ENCODE measurements at places on chromosomes 1 and 21.

DNA sequence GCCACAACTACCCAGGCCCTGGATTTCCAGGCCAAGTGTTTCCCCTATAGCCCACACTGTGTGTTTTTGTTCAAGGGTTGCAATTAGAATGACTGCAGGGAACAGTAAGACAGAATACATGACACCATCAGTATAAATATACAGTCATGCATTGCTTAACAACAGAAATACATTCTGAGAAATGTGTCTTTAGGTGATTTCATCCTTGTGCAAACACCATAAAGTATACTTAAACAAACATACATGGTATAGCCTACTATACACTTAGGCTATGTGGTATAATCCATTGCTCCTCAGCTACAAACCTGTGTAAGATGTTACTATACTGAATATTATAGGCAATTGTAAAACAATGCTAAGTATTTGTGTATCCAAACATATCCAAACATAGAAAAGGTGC, 7.5 kb upstream of the SLC44A5 start:
- DNase-seq: no peak

- peak; percentile 64 for DNase-seq
Observed at GRCh38 chr1:234309598-234310459, 63.4 kb upstream of the COA6 start.

- DNase-seq: no peak
Observed at GRCh38 chr1:178308438-178308837, 188.3 kb downstream of the CLEC20A start.

- no peak for DNase-seq
Observed at GRCh38 chr1:94244816-94245215, 7.4 kb upstream of the ARHGAP29 start.

- DNase-seq: peak; percentile 5
Observed at GRCh38 chr21:17711896-17712295, 99.2 kb upstream of the BTG3 start.

- DNase-seq: no peak
Observed at GRCh38 chr1:13798120-13798519, 98.1 kb downstream of the PRDM2 start.

- DNase-seq: no peak
Observed at GRCh38 chr1:247453245-247453644, 4.7 kb downstream of the OR2B11 start.

DNA sequence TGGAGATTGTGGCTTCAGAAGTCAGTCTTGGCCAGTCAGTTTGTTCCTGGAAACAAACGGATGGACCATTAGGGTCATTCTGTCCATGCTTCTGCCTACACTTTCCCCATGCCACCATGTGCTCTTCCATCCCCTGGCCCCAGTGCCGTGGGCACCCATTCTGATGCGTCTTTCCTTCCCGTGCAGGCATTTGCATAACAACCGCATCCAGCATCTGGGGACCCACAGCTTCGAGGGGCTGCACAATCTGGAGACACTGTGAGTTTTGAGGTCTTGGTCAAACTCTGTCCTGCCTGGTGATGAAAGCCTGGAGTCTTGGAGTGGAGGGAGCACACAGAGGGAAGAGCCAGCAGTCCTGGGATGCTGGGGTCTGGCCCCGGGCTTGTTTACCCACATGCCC, 61.1 kb downstream of the UBE2T start:
- DNase-seq: no peak

DNA sequence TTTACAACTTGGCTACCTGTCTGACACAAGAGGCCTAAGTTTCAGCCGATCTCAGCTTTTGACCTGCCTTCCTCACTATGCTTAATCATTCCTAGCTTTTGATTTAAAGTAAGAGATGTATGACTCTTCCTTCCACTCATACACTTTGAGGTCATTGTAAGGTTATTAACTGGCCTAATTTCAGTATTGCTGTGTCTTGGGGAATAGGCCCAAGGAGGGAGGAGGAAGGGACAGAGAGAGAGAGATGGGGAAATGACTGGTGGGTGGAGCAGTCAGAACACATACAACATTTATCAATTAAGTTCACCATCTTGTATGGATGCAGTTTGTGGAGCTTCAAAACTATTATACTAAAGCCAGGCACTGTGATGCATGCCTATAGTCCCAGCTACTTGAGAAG, 28.3 kb upstream of the FAM20B start:
- no peak for DNase-seq

GRCh38 chr1:72117621-72118020, 164.7 kb downstream of the NEGR1 start:
- no peak for DNase-seq

DNA sequence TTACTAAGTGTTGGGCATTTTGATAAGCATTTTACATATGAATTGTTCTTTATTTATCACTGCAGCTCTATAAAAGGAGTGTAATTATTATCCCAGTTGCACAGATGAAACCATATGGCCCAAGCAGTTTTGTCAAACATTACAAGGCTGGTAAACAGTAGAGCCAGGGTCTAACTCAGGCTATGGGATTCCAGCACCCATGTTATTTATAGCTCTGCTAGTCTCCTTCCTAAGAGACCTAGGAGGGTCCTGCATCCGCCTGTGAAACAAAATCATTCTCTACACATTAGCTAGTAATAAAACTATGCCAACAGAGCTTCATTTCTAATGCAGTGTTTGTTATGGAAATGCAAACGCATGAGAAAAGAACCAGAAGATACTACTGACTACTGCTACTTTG, 58.6 kb downstream of the IL23R start:
- no peak for DNase-seq

GRCh38 chr1:177287994-177288393, 117.2 kb downstream of the BRINP2 start:
- no peak for DNase-seq

DNA sequence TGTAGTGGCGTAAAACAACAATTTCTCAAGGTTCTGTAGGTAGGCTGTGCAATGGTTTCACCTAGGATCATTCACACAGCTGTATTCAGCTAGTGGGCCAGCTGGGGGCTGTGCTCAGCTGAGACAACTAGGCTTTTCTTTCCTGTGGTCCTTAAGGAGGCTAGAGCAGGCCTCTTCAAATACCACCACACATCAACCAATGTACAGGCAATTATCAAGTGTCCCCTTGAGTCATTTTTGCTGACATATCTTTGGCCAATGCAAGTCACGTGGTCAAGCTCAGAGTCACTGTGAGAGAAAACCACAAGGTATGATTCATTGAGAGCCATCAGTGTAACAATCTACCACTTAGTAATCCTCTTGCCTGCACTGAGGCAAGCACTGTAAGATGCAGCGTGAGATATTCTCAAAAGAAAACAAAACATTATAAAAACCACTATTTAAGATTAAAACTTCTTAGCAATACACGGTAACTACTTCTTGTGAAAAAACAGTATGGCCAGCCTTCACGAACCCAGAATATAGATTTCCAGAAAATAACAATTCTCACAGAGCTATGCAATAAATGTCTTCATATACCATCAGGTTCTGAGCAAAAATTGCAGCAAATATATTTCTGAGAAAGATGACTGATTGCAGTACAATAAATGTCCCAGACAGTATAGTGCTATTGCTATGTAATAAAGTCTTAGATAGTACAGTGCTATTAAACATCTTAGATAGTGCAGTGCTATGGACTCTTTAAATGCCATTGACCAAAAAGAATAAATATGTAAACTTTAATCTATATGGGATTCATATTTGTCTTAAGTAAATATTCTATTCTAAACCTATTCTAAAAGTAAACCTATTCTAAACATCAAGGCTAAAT, 55.3 kb downstream of the NME7 start:
- DNase-seq: peak; percentile 82

DNA sequence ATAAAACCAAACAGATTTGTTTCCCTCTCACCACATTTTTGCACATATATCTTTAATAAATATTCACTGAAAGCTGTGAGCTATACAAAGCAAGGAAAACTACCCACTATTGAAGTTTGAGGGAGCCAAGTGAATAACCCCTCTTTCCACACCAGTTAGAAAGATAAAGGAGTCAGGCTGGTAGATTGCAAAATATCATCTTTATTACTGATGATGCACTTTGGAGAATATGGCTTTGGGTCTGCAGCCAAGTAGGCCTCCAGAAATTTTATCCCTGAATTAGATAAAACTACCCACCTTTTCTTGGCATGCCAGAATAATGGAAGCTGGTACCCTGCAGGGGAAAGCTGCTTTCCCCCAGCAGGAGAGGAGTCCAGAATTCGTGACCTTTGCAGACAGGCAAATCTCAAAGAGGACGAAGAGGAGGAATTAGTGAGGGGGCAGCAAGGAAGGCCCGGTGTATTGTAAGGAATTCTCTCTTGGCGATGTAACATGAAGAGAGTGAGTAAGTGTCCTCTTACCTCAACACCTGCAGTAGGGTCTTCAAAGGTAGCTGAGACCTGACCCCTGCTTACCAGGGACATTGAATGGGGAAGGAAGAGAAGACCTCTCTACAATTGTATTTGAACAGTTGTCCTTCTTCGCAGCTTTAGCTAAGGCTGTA, 84.7 kb downstream of the LRRC8D start:
- DNase-seq: no peak

DNA sequence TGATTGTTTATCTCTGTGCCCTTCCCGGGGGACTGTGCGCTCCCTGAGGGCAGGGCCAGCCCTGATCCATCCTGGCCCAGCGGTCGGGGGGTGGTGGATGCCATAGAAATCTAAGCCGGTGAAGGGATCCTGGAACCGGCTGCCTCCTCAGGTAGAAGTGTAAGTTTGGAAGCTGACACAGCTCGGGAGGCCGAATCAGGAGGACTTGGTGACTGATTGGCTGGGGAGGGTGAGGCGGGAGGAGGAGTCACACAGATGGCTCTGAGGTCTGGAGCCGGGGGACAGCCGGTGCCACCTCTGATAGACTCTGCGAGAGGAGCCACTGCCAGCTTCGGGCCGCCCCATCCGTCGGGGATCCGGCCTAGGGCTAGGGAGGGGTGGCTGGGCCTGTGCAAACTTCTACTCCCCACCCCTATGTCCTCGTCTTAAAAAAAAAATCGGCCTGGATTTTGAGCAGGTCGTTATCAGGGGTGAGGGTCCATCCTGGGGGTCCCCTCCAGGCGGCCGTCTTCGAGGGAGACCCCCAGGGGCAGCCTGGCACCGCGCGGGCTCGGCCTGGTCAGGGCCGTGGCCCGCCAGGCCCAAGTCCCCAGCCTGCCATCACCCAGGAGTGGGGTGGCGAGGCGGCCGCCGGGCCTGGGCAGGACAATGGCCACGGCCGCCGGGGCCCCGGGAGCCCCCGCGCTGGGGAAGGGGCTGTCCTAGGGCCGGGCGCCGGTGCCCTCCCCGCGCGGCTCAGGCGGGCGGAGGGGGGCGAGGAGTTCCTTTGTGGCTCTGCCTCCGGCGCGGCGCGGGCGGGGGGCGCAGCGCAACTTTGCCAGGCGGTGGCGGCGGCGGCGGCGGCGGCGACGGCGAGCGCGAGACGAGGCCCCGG, 708 bp upstream of the ZNF362 start:
- DNase-seq: peak; percentile 73

- no peak for DNase-seq
Observed at GRCh38 chr21:42366292-42367010, at the start of gene TFF1. Gene TFF1, minus strand, starts transcription at chr21:42366535. Its CDS starts 40 bp downstream, at chr21:42366495.

DNA sequence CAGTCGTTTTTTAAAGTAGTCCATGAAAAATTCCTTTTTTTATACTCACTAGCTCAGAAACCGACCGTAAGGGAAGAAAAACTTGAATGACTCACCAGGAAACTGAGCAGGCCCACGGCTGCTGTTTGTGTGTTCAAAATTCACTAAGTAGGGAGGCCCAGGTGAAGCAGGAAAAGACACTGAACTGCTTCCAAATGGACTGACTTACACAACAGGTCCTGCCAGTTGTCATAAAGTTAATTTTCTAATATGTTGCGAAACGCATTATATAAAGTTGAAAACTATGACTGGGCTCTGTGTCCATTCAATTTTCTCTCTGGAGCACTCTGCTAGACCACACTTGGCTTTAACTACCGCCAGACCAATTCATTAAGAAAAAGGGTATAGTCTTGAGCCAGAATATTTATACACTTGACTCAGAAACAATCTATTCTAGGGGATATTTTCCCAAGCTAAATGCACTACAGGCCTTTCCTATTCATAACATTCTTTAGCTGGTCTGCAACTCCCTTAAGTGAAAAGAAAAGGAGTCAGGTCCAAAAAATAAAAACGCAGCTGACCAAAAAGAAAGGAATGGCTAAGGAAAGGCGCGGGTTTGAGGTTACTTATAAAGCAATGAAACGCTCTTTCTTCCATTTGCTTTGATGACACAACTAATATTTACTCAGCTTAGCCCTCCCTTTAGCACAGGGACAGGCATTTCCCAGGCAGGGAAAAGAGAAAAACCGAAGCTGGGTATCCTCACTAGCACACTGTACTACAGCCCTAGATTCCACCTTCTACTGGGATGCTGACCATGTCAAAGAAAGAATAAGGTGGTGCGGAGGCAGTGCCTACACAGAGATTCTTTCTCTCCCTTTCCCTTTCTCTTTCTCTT, 306.3 kb upstream of the ESRRG start:
- no peak for DNase-seq

GRCh38 chr1:101259744-101260148, 22.9 kb downstream of the S1PR1 start:
- peak; percentile 55 for DNase-seq

GRCh38 chr1:154329152-154329521, 3.8 kb downstream of the ATP8B2 start:
- no peak for DNase-seq

- no peak for DNase-seq
Observed at GRCh38 chr21:30102871-30103270, 63.7 kb downstream of the CLDN17 start.

- DNase-seq: peak; percentile 34
Observed at GRCh38 chr1:78005755-78006154, 1.0 kb downstream of the DNAJB4 start.

GRCh38 chr1:24745711-24746413, 615 bp downstream of the CLIC4 start:
- peak; percentile 58 for DNase-seq

GRCh38 chr1:205072881-205073280, 11.4 kb downstream of the TMEM81 start:
- no peak for DNase-seq

GRCh38 chr1:58704616-58705021, 4.8 kb upstream of the MYSM1 start:
- no peak for DNase-seq

GRCh38 chr1:34060187-34060730, 104.8 kb downstream of the CSMD2 start:
- no peak for DNase-seq

DNA sequence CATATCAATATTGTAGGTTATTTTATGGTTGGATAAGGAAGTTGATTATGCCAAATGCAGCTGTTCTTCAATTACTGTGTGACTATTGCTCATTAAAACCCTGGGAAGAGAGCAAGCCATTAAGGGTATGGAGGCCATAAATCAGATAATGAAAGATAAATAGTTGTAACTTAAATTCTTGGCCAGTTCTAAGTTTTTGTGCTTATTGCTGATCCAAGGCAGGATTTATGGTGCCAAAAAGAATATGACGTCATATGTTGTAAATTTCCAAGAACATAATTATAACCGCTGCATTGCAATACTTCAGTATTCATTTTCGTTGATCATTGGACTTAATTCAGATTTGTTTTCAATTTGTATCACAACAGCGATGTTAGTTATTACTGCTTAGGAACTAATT, 211.6 kb downstream of the LRRC40 start:
- DNase-seq: no peak

DNA sequence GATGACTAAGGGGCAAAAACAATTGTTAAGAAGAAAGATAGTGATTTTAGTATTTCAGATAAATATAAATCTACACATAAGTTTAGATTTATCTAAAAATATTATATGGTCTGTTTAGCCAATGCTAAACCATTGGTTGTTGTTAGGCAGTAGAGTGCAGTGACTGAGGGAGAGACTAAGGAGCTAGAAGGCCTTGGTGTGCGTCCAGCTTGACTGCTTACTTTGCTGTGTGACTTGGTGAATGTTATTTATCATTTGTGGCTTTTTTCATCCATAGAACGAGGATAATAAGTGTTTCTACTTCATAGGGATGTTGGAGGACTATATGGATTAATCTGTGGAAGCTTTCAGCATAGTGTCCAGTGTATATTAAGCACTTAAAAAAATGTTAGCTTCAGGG, 264.7 kb upstream of the C1orf105 start:
- no peak for DNase-seq

Data from Kasumi-1 (cell line).